Stimulated activated CD8-positive, alpha-beta memory T cell treated with anti-CD3 and anti-CD28 coated beads, Interleukin-15, amount 100 ng/mL, for 24 hours (primary cell): ENCODE measurements at places on chromosomes 1 and 21.

GRCh38 chr1:194024659-194025058, 838.2 kb upstream of the B3GALT2 start:
- DNase-seq = no peak

- no peak for DNase-seq
Observed at GRCh38 chr1:53681351-53681976, 57.5 kb downstream of the GLIS1 start.

DNA sequence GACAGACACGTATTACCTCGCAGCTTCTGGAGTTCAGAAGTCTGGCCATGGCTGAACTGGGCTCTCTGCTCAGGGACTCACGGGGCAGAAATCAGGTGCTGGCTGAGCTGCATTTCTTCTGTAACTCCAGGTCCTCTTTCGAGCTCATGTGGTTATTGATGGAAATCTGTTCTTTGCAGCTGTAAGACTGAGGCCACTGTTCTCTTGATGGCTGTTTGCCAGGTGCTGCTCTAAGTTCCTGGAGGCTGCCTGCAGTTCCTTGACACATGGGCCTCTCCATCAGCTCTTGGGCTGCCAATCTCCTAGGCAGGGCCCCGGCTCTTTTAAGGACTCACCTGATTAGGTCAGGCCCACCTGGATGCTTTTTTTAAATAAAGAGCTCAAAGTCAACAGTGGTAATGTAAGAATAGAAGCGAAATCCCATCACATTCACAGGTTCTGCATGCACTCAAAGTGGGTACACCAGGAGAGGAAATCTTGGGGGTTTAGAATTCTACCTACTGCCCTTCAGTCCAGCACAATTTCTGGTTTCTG, 139.1 kb downstream of the KAZN start:
- no peak for DNase-seq

- DNase-seq = no peak
Observed at GRCh38 chr1:202002507-202002906, 7.9 kb upstream of the ELF3 start.

DNA sequence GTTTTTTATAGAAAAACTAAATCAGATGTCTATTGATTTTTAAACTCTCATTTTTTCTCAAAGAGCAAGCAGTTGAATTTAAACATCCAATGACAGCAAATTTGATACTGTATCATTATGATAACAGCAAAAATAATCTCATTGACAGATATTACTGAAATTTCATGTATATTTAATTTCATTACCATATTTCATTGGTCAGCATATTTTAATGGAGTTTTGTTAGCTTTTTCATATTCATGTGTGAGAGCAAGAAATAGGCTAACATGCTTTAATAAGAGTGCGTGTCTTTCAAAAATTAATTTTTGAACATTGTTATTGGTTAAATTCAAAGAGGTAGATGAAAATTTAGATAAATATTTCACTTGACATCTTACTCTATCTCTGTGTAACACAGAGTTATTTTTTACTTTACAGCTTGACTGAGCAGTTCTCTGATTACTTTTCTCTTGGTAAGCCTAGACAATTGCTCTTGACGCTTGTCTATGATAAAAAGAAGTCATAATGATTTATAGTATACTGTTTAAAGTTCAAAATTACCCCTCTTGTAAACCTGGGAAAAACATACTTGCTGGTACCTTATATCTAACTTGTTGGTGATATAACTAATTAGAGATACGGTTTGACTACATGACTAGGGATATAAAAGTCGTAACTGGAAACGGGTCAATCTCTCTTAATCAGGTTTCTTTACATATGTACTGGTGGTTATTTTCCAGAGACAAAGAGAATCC, 732.3 kb upstream of the NCAM2 start:
- no peak for DNase-seq

GRCh38 chr1:39001516-39002421, 10.7 kb downstream of the AKIRIN1 start:
- DNase-seq = no peak

- no peak for DNase-seq
Observed at GRCh38 chr1:79760531-79760930, 754.0 kb upstream of the ADGRL4 start.

DNA sequence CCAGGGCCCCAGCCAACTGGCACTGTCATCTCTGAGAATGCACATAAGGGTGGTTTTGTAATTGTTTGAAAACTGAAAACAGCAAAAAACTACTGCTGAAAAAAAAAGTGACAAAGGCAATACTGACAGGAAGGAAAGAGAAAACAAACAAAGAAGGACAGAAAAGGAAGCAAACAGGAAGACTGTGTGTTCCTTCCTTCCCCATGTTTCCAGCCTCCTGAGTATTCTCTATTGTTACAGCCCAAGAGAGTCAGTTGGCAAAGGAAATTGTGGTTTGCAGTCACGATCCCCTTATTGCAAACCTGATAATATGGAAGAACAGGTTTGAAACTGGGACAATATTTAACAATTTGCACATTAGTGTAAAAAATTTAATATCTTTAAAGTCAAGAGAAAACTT, 1177.6 kb downstream of the PLA2G4A start:
- DNase-seq = no peak

DNA sequence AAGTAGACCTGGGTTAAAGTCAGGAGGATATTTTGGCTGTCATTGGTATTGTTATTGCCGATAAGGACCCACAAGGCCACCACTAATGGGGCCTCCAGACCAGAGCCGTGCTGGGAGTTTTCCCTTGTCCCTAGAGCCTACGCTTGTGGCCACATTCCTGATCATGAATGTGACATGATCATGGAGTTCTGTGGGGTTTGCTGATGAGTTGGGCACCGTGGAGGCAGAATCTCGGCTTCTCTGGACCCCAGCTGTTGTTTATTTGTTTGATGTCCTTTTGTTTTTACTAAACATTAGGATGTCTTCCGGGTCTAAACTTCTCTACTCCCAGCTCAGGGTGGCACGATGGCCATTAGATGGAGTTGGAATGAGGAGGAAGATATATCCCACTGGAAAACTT, 74.9 kb upstream of the TMPRSS2 start:
- DNase-seq = no peak

GRCh38 chr1:55259911-55260609, 44.9 kb upstream of the USP24 start:
- no peak for DNase-seq

DNA sequence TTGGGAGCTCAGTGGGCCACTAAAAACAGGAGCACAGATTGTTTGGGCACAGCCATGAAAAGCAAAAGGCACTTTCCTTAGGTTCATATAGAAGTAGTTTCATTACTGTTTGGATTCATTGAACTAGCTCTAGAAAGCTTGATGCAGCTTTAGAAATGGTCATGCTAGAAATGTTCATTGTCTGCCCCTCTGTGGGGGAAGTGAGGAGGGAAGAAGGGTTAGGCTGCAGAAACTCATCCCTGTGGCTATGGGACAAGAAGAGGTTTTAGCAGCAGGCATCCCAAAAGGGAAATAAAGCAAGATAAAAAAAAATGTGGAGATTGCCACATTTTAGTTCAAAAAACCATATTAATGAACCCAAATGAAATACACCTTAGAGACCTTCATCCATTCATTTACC, 359.6 kb upstream of the PTBP2 start:
- no peak for DNase-seq

- DNase-seq = no peak
Observed at GRCh38 chr1:112706505-112707220, at the start of gene RHOC. RHOC (minus strand) TSS chr1:112707127; CDS start chr1:112703799, 3,328 bp downstream.

DNA sequence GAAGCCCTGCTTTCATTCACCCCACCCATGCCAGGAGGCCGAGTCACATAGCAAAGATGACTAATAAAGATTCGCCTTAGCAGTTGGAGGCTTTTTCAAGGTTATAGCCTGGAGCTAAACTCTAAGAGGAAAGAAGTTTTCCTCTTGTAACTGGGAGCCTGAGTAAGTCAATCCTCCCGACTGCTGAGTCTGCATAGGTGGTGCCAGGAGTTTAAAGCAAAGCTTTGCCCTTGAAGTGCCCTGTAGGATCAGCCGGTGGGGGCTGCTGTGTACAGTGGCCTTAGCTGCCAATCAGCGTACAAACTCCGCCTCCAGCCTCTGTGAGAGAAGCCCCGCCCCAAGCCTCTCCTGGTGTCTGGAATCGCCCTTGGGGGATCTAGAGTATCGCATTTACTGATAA, 147.5 kb upstream of the SPATA6 start:
- no peak for DNase-seq

DNA sequence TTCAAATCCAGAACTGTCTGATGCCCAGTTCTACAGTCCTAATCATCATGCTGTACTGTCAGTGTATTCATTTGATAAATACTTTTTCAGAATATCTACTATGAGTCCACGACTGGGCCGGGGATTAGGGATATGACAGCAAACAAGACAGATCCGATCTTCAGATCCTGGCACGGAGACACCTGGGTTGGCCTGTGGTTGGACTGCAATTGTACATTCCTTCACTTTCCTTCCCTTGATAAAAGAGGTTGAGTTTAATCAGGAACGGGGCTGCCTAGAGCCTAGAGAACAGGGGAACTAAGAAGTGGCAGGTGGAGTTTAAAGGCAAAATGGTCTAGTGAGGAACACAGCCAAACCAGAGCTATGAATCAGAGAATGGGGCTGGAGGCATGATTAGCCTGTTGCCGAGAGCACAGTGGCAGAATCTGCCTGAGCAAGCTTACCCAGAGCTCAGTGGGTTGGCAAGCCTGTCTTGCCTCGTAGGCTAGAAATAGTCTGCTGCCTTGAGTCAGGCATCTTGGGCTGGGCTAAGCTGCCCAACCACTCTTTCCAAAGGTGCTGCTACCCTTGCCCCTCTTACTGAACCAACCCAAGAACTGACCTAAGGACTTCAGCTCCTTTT, 38.1 kb upstream of the PTCH2 start:
- DNase-seq = no peak

GRCh38 chr21:14977814-14978213, 87.0 kb downstream of the NRIP1 start:
- no peak for DNase-seq

DNA sequence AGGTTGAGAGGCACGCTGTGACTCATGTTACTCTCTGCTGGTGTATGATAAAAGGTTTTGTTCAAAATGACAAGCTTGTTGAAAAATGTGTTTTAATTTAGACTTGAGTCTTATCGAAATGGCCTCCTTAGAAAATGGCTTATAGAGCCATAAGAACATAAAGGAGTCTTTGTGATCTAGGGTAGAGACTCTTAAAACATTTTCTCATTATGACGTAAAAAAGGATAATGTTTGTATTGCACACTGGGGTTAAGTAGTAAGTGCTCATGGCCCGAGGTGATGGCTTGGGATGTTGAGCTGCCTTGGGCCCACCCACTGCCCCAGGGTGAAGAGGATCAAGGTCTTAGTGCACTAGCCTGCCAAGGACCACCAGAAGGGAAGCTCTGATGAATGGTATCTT, 117.4 kb downstream of the DISC1 start:
- DNase-seq = no peak

DNA sequence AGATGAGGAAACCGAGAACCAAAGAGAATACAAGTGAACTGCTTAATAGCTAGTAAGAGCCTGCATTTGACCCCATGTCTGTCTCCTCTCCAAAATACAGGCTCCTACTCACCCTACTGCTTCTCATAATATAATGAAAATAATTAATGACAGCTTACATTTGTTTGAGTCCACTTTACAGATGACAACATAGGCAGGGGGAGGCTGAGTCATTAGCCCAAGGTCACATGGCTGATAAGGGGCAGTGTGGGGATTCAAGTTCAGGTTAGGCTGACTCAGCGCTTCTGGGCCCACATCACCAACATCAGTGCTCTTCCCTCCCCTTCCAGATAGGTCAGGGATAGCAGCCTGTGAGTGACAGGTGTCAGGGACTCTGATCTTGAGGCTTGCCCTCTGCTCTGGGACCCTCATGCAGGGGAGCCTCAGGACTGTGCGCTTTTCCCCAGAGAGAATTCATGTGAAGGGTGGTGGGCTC, 16.2 kb downstream of the AZIN2 start:
- no peak for DNase-seq

GRCh38 chr1:214557952-214558735, 6.7 kb upstream of the PTPN14 start:
- DNase-seq = no peak

- DNase-seq = no peak
Observed at GRCh38 chr1:212749821-212750535, 41.6 kb downstream of the NSL1 start.

- no peak for DNase-seq
Observed at GRCh38 chr1:245484176-245484575, 329.4 kb downstream of the KIF26B start.

DNA sequence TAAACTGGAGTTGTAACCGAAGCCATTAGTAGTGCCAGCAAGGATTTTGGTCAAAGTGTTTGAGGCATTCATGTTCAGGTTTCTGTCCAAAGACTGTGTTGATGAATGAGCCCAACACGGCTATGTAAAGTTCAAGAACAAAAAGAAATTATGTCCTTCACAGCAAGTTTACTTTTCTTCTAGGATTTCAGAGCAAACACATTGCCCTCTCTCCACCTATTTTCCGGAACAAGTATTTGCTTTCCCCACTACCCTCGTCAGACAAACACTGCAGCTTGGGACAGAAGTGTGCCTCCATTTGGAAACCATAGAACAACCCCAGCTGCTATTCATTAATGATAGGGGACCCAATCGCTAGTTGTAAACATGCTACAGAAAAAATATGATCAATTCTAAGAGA, 151.4 kb upstream of the C1orf105 start:
- no peak for DNase-seq

DNA sequence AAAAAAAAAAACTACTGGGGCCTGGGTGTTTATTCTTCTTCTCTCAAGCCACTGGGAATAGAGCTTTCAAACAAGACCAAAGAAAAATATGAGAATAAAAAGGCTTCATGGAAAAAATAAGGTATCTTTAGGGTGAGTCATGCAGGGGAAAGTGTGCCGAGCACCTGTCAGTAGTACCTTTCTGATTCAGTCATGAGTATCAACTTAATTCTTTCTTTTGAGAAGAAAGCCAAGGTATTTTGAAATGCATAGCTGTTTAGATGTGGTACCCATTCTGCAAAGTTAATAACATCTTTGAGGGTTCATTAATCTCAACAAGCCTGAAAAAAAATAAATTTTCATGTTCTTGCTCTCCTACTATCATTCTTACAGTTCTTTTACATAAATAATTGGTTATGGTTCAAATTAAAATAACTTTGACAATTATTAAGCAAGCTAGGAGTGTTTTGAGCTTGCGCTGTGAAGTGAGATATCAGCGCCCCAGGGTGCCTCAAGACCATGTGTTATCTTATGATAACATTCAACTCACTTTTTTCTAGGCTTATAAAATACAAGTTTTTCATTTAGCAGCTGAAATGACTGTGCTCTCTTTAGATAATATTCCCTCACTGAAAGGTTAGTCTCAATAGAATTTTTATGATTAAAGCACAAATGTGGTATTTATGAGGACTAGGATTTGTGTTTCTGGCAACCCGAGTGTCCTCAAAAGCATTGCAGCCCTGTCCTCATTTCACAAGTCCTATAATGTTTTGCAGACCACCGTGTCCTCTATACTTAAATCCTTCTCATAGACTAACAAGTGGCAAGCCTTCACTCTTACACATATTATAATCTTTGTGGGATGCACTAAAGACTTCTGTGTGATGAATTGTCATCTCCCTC, 138.6 kb downstream of the SLC44A5 start:
- no peak for DNase-seq

GRCh38 chr1:61967750-61968149, 225.5 kb downstream of the PATJ start:
- DNase-seq = no peak
